ENCODE measurements at places on chromosomes 7 and 10. TPM values are rescaled to one million over a fixed set of nuclear protein-coding genes. Genes with fewer than 3 reads are reported as not detected.

- no peaks in the 10 kb centered on the region for H3K4me1 ChIP-seq
- no peaks in the 10 kb centered on the region for H3K36me3 ChIP-seq
- DNase-seq, result no peak
- H3K27ac ChIP-seq, result no peak overlapping the region
- no peaks in the 10 kb centered on the region for H3K27me3 ChIP-seq
These were observed 4.3 kb upstream of the YKT6 start for GRCh38 chr7:44196450-44196872.

- no peak overlapping the region for H3K27ac ChIP-seq
- peaks cover 12% of the 10 kb centered on the region for H3K4me1 ChIP-seq
- no peaks in the 10 kb centered on the region for H3K36me3 ChIP-seq
These were observed 5.5 kb downstream of the LHPP start for GRCh38 chr10:124467165-124467564.

- H3K4me1 ChIP-seq, result no peaks in the 10 kb centered on the region
- H3K36me3 ChIP-seq, result no peaks in the 10 kb centered on the region
- H3K27ac ChIP-seq, result no peak overlapping the region
- H3K4me3 ChIP-seq, result no peak overlapping the region
- no peaks in the 10 kb centered on the region for H3K27me3 ChIP-seq
- no peak for DNase-seq
These were observed 46.5 kb upstream of the FGL2 start for GRCh38 chr7:77246026-77246640.

GRCh38 chr10:102106998-102107397 lies 13.2 kb downstream of the LDB1 start:
- no peak overlapping the region for H3K4me3 ChIP-seq
- no peak for DNase-seq
- H3K27me3 ChIP-seq, result no peaks in the 10 kb centered on the region
- no peaks in the 10 kb centered on the region for H3K4me1 ChIP-seq
- no peaks in the 10 kb centered on the region for H3K36me3 ChIP-seq
- no peak overlapping the region for H3K27ac ChIP-seq

- no peak overlapping the region for H3K27ac ChIP-seq
- H3K27me3 ChIP-seq, result no peaks in the 10 kb centered on the region
- no peaks in the 10 kb centered on the region for H3K4me1 ChIP-seq
These were observed 875.8 kb upstream of the KCND2 start for GRCh38 chr7:119397156-119397555.

GRCh38 chr7:30776971-30777370 lies 5.8 kb downstream of the MINDY4 start:
- H3K36me3 ChIP-seq, result no peaks in the 10 kb centered on the region
- H3K27me3 ChIP-seq, result no peaks in the 10 kb centered on the region
- H3K27ac ChIP-seq, result no peak overlapping the region
- peaks cover 11% of the 10 kb centered on the region for H3K4me1 ChIP-seq
- no peak overlapping the region for H3K4me3 ChIP-seq

GRCh38 chr7:148712678-148713329 lies 14.1 kb downstream of the CUL1 start:
- 0 out of 2 replicates have a peak overlapping the region, but pooled peaks have one; percentile 0 for H3K27ac ChIP-seq
- H3K27me3 ChIP-seq, result no peaks in the 10 kb centered on the region
- H3K4me3 ChIP-seq, result no peak overlapping the region
- H3K4me1 ChIP-seq, result peaks cover 33% of the 10 kb centered on the region
- H3K36me3 ChIP-seq, result peaks cover 16% of the 10 kb centered on the region

DNA sequence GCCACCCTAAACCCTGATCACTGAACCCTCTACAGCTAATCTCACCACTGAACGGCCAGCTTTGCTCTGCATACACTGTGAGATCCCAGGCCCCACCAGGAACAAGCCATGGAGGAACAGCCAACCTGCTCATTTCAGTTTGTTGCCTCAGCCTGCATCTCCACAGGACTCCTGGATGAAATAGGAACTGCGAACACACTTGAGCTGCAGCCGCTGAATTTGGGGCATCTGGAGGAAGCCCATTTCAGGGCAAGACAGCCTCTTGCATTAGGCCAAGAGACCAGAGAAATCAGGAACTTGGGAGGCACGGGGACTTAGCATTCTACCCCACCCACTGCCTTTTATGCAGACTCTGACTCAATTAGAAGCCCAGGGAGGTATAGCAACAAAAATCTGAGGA lies 14.5 kb upstream of the EGR2 start:
- no peaks in the 10 kb centered on the region for H3K4me1 ChIP-seq
- H3K27ac ChIP-seq, result no peak overlapping the region
- H3K36me3 ChIP-seq, result no peaks in the 10 kb centered on the region
- no peak for DNase-seq
- H3K4me3 ChIP-seq, result no peak overlapping the region

DNA sequence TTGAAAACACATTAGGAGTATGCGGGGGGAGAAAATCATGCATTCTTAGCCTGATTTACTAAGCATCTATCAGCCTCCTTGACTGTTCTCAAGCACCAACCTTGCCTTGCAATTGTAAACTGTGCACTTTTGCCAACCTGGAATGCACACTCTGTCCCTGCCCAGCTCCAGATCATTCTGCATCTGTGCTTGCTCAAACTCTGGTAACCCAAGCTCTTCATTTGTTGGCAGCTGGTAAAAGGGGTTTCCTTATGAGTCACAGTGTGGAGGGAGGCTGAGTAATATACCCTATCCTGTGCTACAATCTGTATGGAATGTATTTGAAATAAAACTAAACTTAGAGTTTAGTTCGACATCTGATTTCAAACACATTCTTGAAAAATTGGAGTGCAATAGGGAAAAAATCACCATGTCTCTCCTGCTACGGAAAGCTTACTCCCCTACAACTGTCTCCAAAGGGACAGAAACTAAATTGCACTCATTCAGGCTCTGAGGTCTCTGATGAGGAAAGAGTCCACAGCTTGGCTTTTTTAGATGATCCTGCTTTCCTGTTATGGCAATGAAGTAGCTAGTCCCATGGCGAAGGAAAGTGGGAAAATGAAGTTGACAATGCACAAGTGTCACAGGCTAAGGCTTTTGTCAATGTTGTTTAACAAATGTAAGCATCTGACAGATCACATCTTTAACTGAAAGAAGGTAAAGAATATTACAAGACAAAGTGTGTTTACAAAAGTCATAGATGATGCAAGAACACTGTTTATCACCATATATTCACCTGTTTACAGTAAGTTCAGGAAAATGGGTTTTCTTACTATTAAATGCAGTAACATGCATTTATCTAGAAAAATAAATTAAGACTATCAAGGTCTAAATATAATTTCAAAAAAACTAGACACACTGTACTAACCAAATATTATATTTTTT lies 61.9 kb downstream of the TES start:
- H3K27me3 ChIP-seq, result no peaks in the 10 kb centered on the region
- peak overlapping the region; percentile 32 for H3K4me3 ChIP-seq
- H3K27ac ChIP-seq, result peak overlapping the region; percentile 93
- peaks cover 49% of the 10 kb centered on the region for H3K4me1 ChIP-seq

DNA sequence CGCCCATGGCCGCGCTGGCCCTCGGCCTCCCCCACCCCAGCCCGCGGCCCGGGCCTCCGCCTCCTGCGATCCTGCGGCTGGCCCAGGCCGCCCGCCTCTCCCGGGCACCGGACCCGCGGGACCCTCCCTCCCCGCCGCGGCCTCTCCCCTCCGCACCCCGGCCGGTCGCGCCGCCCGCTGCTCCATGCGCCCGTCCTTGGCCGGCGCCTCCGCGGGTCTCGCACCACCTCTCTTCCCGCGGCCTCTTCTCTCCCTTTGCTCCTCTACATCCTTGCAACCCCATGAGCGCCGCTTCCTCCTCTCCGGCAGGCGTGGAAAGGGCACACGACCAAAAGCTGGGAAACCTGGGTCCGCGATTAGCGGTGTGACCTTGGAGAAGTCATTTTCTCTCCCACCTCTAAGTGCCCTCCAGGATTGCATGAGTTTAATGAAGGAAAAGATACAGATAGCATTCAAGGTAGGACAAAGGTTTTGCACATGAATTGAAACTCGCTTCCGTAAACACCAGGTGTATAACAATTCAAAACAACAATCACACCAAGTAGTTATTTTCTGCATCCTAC lies 448 bp upstream of the SRPK2 start:
- no peak overlapping the region for H3K27ac ChIP-seq
- no peaks in the 10 kb centered on the region for H3K36me3 ChIP-seq
- H3K4me1 ChIP-seq, result peaks cover 11% of the 10 kb centered on the region
- peak; percentile 68 for DNase-seq
- H3K27me3 ChIP-seq, result no peaks in the 10 kb centered on the region

GRCh38 chr10:117284716-117285494 lies 44.0 kb downstream of the SLC18A2 start:
- H3K27me3 ChIP-seq, result no peaks in the 10 kb centered on the region
- no peak for DNase-seq
- H3K36me3 ChIP-seq, result no peaks in the 10 kb centered on the region
- no peak overlapping the region for H3K27ac ChIP-seq
- H3K4me1 ChIP-seq, result no peaks in the 10 kb centered on the region
- H3K4me3 ChIP-seq, result no peak overlapping the region

DNA sequence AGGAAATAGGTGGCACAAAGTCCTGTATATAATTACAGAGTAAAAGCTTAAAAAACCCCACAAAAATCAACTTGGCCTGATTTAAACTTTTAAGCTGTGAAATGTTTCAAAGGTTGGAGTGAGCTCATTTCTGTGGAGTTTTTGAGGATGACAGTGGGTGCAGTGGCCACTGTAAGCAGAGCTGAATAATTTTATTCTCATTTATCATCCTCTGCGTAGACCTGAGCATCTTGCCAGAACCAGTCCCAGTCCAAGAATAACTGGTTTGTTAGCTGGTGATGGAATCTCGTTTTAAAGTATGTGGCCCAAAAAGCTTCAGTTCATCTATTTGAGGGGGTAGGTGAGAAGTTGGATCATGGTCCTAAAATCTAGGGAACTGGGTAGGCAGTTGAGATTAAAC lies 4.4 kb downstream of the BMPER start:
- H3K4me3 ChIP-seq, result no peak overlapping the region
- H3K36me3 ChIP-seq, result no peaks in the 10 kb centered on the region
- no peak overlapping the region for H3K27ac ChIP-seq
- H3K27me3 ChIP-seq, result peaks cover 20% of the 10 kb centered on the region

DNA sequence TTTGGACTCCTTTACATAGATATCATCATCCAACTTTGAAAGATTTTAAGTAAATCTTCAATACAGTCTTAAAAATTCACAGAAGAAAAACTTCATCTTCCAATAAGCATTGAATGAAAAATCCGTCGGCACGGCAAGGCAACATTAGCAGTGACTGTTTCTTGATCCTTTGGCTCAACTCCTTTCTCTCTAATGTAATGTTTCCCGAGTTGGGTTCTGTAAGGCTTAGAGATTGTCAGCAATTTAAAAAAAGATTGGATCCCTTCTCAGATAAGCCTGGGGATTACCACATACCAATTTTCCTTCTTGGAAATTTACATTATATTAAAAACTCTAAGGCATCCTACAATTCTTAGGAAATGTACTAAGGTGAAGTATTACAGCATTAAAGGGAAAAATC lies 291.8 kb downstream of the PLXDC2 start:
- no peak overlapping the region for H3K4me3 ChIP-seq
- no peaks in the 10 kb centered on the region for H3K36me3 ChIP-seq
- H3K27ac ChIP-seq, result no peak overlapping the region
- DNase-seq, result no peak
- H3K27me3 ChIP-seq, result 0 out of 2 replicates have a peak, but pooled peaks cover 5% of the 10 kb centered on the region
- no peaks in the 10 kb centered on the region for H3K4me1 ChIP-seq

DNA sequence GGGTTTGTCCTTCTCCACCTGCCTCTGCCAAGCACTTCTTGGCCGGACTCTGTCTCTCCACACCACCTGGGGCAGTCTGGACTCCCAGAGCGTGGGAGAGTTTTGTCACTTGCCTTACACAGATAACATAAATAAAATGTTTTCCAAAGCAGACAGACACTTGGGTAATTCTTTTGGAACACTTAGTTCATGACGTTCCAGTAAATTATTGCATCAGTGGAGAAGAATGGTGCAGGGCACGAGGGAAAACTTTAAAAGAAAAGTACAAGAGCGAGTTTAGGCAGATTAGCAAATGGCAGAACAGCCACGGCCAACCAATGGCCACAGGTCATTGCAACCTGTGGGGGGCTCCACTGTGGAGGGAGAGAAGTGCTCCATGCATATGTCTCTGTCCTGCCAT lies 170.6 kb upstream of the GRB10 start:
- peak overlapping the region; percentile 87 for H3K27ac ChIP-seq
- no peak for DNase-seq
- H3K4me1 ChIP-seq, result peaks cover 45% of the 10 kb centered on the region
- H3K27me3 ChIP-seq, result no peaks in the 10 kb centered on the region
- no peak overlapping the region for H3K4me3 ChIP-seq

- no peak overlapping the region for H3K27ac ChIP-seq
- H3K27me3 ChIP-seq, result no peaks in the 10 kb centered on the region
- no peaks in the 10 kb centered on the region for H3K36me3 ChIP-seq
- H3K4me3 ChIP-seq, result no peak overlapping the region
These were observed 75.3 kb downstream of the GAD2 start for GRCh38 chr10:26291721-26292480.

DNA sequence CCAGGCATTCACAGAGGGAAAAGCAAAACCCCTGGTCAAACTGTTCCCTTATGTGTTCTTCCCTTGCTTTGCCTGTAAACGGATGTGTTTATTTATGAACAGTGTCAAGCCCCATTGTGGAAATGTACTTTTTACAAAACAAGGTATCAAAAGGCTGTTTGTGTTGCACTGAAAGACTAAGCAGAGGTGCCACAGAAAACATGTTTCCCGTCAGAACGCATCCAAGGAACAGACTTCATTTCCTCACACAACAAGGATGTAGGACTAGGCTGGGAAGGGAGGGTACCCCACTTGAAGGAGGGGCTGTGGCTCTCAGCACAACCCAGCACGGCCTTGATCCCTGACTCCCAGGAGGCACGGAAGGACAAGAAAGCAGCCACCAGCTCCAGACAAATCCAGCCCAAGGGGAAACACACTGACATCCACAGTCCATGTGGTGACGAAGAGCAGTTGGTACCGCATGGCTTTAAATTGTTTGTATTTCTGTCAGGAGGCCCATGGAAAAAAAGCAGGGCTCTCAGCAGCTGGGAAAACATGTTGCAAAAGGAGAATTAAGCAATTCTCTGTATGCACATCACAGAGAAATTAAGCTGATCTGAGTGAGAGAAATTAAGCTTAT lies 85.6 kb downstream of the RNF216 start:
- H3K27ac ChIP-seq, result no peak overlapping the region
- peaks cover 41% of the 10 kb centered on the region for H3K4me1 ChIP-seq
- H3K36me3 ChIP-seq, result no peaks in the 10 kb centered on the region
- no peak overlapping the region for H3K4me3 ChIP-seq
- H3K27me3 ChIP-seq, result no peaks in the 10 kb centered on the region

- H3K36me3 ChIP-seq, result no peaks in the 10 kb centered on the region
- DNase-seq, result no peak
- H3K4me1 ChIP-seq, result peaks cover 8% of the 10 kb centered on the region
- H3K27me3 ChIP-seq, result no peaks in the 10 kb centered on the region
These were observed 2.8 kb downstream of the FXYD4 start for GRCh38 chr10:43374194-43374593.

Gene TMEM273
- total RNA-seq, result 2.2 TPM

Gene STEAP1
- 6.5 TPM for total RNA-seq

Gene CC2D2B
- total RNA-seq, result not detected

Gene COPG2
- total RNA-seq, result 25.5 TPM

Gene AKR1C8
- 2.7 TPM for total RNA-seq

Gene DRGX
- not detected for total RNA-seq

Gene LRRC27
- 17.5 TPM for total RNA-seq

Gene ITPRID1
- total RNA-seq, result not detected

Gene PNLIPRP2
- total RNA-seq, result not detected

Gene FIS1
- 184 TPM for total RNA-seq

Measured in PC-9 (cell line).